H7 (cell line): ENCODE measurements at places on chromosomes 5 and 9.

DNA sequence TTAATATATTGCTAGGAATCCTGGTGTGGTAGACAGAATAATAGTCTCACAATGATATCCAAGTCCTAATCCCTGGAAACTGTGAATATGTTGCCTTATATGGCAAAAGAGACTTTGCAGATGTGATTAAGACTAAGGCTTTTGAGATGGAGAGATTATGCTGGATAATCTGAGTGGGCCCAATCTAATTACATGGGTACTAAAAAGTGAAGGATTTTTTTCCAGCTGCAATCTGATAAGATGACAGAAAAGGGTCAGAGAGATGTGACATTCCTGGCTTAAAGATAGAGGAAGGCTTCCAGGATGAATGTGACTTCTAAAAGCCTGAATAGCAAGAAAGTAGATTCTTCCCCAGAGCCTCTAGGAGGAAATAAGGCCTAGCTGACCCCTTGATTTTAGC is 80.7 kb upstream of the MPDZ start:
- no peak for DNase-seq

DNA sequence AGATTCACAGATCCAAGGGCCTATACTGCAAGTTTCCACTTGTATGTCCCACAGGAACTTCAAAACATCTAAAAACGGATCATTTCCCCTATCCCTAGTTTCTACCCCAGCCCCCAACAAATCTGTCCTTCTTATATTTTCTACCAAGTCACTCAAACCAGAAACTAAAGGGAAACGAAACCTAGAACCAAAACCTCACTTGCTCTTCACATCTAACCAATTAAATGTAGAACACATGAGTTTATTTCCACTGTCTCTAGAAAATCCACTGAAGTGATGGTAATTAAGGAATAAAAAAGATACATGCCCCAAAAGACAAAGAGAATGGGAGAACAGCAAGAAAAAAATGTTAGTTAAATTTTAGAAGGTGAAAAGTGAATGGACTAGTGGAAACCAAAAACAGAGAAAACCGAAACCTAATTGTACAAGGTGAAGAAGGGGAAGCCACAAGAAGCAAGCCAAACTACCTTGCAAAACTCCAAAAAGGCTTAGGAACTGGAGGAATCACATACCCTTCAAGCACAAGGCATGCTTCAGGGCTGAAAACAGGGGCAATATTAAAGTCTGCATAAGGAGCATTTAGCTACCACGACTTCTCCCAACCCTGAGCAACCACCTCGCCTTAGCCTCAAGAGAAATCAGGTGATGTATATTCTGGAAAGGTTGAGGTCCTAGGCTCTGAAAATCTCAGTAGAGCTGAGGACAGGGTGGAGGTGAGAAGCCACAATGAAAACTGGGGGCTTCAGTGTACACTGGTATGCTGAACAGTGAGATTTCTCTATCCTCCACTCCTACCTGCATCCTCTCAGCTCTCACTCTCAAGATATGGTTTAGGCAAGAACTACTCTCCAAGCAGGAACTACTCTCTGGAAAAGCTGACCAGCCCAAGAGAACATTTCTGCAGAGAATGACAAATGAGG is 11.1 kb downstream of the SMU1 start:
- DNase-seq = no peak

DNA sequence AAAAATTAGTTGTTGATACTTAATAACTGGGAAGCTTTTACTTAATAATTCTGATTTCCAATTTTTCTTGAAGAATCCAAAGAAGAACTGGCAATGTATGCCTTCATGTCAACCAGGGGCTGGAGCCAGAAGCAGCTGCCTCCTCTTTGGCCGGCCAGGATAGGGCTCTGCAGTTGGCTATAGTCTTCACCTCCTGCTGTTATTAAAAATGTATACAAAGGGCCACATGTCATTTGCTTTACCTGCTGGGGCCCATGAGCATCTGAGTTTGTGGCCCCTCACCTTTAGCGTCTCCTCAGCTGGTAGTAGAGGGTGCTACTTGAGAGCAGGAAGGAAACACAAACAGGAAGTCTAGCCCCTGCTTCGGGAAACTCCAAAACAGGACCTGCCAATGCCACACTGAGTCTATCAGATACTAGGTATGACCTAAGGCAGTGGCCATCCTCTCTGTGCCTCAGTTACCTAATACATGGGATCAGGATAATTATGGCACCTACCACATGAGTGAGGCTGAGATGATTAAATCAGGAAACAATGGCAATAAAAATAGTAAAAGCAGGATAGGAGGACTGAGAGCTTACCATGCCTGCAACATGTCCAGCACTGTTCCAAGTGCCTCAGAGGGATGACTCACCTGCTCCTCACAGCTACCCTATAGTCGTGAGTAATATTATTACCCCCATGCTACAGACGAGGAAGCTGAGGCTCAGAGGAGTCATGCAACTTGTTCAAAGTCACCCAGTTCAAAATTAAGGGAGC is 21.3 kb downstream of the CCDC69 start:
- no peak for DNase-seq

DNA sequence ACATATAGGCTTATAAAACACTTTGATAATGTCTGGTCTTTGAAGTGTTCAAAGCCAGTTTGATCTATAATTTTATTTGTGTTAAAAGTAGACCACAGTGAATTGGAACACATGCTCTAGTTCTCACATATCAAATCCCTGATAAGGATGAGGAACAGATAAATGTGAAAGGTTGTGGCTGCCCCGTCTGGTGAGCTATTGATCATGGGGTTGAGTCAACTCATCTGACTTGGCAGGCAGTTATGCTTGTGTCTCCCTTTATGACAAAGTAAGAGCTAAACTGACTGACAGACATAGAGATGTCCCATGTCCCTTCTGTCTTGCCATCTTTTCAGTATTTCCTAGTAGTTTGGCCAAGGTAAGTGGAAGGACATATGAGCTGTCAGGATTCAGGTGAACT is 2.9 kb upstream of the ERMP1 start:
- DNase-seq = no peak

GRCh38 chr9:116027951-116028350 is 125.6 kb upstream of the PAPPA start:
- DNase-seq = no peak
